Kidney (tissue), 22 donors: ENCODE measurements at places on chromosomes 4 and X. TPM values are rescaled to one million over a fixed set of nuclear protein-coding genes. Genes with fewer than 3 reads are reported as not detected.

The ASB9 gene
- 2.6 TPM for total RNA-seq

The PUDP gene
- total RNA-seq, result 31.0 TPM

The GCNA gene
- total RNA-seq, result 2.7 TPM

The TMEM271 gene
- total RNA-seq, result not detected

The NDNF gene
- total RNA-seq, result 1.6 TPM

The GRPR gene
- 0.25 TPM for total RNA-seq

The BTC gene
- 6.0 TPM for total RNA-seq

The JAKMIP1 gene
- 0.69 TPM for total RNA-seq

The TXK gene
- total RNA-seq, result 7.9 TPM

The CFAP99 gene
- 1.7 TPM for total RNA-seq

The MAGEE2 gene
- not detected for total RNA-seq

The PAGE1 gene
- total RNA-seq, result not detected

The MGARP gene
- 0.25 TPM for total RNA-seq

The FGF13 gene
- total RNA-seq, result 16.6 TPM

The VCX gene
- not detected for total RNA-seq

The TCEAL7 gene
- total RNA-seq, result 2.6 TPM

The NAP1L3 gene
- 3.8 TPM for total RNA-seq

The CSAG2 gene
- total RNA-seq, result not detected

The DCHS2 gene
- 0.47 TPM for total RNA-seq

The GDI1 gene
- total RNA-seq, result 116 TPM

The NRK gene
- 5.0 TPM for total RNA-seq

The GUF1 gene
- total RNA-seq, result 21.2 TPM

The HSFX1 gene
- 0.98 TPM for total RNA-seq

The DMD gene
- total RNA-seq, result 17.9 TPM

The BEX5 gene
- total RNA-seq, result 9.5 TPM
